Activated naive CD4-positive, alpha-beta T cell treated with Interleukin-2 at 50 U/mL for 16 hours (primary cell): ENCODE measurements at places on chromosomes 3 and 15.

GRCh38 chr3:151362751-151363174 is 21.8 kb downstream of the P2RY12 start:
- no peak for DNase-seq

DNA sequence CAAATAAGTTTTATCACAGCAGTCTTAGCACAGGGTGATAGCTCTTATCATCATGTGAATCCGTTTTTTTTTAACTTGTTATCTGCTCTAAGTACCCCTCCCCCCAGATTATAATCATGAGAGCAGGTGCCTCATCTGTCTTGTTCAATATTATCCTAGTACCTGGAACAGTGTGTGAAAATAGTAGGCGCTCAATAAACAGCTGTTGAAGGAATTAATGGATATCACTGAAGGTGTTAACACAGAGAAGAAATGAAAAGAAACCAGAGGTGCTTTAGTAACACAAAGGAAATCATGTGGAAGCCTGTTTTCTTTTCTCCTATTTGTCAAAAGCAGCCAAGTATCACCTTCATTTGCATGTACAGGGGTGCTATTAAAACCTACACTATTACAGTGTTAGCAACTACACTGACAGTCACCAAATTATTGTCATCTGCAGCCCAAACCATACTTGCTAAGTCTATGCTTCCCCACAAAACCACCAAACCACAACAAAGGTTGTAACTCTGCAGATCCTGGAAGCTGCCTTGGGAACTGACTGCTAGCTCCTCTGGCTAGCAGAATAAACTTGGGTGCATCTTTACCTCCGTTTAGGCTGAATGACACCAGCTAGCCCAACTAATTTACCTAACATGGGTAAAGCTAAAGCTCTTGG is 2.9 kb downstream of the XPC start:
- DNase-seq: peak; percentile 41

DNA sequence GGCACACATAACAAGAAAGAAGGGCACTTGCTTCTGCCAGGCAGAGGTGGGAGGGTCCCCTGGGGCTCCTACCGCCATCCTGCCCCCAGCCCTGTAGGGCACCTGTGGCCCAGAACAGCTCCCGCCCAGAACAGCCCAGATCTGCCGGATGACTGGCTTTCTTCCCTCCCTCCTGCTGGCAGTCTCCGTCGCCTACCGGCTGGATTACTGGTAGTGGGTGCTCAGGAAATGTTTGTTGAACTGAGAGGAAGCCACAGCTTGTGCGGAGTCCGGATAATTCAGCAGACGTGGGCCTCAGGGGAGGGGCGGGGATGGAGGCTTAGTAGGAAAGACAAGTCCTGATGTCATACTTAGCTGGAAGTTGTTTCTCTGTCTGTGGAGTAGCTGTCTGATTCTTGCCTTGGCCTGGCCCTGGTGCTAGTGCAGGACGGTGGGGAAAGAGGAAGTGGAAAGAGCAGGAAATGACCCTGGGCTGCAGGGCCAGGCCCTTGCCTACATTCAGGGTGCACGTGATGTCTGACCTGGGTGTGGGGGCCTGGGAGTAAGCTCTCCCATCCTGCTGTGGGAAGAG is 6.7 kb downstream of the CCDC9B start:
- no peak for DNase-seq

DNA sequence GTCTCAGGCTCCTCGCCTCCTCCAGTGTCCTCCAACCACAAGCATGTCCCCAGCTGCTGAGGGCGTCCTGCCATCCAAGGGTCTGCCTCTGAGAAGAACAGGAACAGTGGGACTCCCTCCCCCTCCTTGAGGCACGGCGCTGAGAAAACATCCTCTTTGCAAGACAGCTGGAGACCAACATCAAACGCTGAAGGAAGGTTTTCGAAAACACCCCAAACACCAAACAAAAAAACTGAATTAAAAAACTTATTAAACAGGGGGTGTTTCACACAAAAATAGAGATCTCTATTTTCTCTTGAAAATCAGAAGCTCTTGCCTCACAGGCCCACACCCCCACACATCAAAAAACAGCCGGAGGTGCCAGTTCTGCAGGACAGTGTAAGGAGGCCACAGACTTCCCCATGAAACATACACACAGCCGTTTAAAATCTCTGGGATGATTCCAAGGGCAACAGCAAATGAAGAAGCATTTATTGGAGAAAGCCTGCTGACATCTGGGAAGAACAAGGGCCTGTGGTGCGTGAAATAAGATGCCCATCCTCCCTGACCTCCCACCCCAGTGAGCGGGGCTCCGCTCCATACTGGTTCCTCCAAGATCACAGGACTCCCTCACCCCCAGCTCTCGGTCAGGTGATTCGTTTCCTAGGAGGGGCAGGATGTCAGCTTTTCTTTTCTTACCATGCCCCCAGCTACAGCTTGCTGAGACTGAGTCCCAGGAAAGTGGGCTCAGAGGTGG is 71.3 kb downstream of the NUP210 start:
- DNase-seq: no peak

DNA sequence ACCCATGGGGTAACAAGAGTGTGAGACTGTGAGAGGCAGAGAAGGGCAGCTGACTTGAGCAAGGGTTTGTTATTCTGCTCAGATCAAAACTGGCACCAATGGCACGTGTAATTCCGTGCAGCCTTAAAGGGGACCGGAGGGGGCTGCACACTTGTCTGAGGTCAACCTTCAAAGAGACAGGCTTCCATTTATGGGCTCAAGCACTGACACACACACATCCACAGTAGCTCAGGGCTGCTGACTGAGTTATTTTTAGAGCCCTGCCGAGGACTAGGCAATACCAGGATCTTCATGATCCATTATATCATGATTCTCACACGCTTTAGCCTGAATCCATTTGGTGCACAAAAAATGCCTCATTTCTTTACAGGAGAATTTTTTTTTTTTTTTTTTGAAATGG is 20.6 kb upstream of the SPTBN5 start:
- DNase-seq: no peak

DNA sequence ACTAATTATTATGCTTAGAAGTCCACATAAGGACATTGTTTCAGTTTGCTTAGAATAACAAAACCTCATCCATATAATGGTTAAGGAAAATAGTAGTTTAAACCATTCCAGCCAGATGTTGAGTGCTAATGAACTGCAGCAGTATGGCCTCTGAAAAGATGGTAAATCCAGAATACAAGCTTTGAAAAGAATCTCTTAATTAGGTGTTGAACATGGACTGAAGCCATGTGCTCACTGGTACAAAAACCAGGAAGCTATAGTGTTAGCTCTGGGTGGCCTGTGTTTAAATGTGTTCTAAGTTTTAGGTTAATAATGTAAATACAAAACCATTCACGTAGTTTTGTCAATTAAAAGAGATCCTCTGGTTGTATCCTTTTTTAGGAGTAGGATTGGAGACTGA is 78.2 kb downstream of the GALK2 start:
- DNase-seq: no peak

DNA sequence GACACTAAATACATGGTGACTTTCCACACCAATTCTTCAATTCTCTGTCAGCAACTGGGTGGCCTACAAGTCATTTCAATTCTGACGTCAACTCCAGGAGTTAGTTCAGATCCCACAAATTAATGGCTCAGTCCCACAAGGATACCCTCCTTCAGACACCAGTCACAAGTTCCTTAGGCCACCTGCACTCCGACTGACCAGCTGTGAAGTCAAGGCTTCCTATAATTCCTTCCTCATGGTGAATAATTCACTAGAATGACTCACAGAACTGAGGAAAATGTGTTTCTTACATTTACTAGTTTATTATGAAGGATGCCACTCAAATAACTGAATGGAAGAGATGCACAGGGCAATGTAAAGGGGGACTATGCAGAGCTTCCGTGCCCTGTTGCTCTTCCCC is 6.3 kb upstream of the PIAS1 start:
- DNase-seq: no peak

GRCh38 chr3:158749526-158749925 is 17.3 kb upstream of the RARRES1 start:
- no peak for DNase-seq

DNA sequence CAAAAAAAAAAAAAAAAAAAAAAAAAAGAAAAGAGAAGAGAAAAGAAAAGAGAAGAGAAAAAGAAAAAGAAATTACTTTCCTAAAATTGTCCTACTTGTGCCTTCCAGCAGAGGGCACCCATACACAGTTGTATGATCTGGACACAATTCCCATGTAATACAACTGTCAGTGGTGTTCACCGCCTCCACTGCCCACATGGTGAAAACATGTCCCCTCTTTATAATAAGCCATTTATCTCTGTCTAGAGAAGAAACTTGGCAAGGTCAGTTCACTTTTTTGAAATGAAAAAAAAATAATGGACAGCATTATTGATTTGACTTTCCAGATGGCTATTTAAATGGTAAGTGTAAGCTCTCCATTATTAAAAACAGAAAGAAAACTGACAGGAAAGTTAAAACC is 459.4 kb downstream of the GBE1 start:
- no peak for DNase-seq

- no peak for DNase-seq
These were observed 25.6 kb downstream of the FAM43A start for GRCh38 chr3:194711286-194711685.

DNA sequence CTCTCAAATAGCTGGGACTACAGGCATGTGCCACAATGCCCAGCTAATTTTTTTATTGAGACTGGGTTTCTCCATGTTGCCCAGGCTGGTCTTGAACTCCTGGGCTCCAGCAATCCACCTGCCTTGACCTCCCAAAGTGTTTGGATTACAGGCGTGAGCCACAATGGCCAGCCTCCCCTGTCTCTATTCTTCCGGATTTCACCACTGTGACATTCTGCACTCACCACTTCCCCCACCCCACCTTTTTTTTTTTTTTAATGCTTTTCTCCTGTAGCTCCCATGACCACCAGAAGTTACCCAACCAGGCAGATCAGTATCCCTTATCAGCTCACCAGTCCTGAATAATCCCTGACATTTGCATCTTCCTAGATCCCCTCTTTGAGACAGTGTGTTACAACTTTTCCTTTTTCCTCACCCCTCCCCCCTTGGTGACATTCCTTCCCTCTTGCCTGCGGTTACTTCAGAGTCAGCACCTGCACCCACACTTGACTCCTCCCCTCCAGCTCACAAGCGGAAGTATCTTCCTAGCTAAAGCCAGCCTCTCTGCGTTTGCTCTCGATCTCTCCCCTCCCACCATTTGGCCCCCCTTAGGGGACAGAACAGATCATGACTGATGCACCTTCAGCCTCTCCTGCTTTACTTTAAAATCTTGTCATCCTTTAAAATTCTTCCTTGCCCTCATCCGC is 13.5 kb upstream of the ZNF592 start:
- peak; percentile 66 for DNase-seq

GRCh38 chr15:39587096-39587721 is 6.3 kb downstream of the THBS1 start:
- DNase-seq: no peak

DNA sequence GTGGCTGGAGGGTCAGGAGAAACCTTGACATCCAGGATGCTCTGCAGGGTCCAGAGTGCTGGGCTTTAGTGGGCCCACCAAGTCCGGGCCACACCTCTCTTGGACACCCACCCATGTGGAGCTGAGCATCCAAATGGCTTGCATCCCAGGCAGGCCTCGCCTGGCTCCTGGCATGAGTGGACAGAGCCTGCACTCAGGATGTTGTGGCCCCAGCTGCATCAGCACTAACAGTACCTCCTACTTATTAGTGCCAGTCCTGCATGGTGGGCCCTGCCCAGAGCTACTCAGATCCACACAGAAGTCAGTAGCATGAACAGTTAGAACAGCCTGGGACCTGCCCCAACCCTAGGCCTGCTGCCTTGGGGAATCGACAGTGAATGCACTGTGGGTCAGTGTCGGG is 42.2 kb upstream of the MRPS22 start:
- DNase-seq: no peak

DNA sequence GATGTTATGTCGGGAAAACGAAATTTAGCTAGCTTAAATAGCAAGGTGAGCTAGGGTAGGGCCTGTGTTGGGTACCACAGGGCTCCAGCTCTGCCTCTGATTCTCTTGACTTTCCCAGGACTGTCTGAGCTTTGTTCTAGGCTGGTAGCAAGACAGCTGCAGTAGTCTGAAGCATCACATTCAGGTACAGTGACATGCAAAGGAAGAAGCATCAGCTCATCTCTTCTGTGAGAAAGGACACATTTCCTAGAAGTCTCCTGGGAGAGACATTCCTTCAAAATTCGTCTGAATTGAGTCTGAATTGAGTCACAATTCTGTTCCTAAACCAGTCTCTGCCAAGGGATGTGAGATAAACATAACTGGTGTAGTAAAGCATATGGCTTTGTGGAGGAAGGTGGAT is 8.5 kb upstream of the UBXN7 start:
- DNase-seq: no peak

- no peak for DNase-seq
These were observed 552.3 kb downstream of the FOXP1 start for GRCh38 chr3:71031181-71031580.

DNA sequence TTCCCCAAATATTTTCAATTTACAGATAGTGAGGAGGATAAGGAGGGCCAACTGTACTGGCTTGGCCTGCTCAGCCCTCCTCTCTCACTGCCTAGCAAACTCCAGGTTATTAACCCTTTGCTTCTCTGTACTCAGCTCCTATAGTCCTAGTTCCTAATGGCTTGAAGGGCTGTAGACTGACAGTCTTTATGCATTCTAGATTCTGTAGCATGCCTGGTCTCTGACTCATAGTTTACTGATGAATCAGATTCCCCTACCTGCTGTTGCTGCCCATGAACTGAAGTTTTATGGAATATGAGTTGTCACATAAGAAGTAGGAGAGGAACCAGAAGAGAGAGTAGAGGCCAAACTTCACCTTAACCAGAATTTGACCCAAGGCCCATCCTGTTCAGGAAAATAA is 27.1 kb upstream of the MAP3K13 start:
- DNase-seq: no peak

- no peak for DNase-seq
These were observed 63.8 kb downstream of the CHSY1 start for GRCh38 chr15:101187820-101188636.

GRCh38 chr3:68249265-68249664 is 594.9 kb upstream of the SUCLG2 start:
- DNase-seq: no peak

DNA sequence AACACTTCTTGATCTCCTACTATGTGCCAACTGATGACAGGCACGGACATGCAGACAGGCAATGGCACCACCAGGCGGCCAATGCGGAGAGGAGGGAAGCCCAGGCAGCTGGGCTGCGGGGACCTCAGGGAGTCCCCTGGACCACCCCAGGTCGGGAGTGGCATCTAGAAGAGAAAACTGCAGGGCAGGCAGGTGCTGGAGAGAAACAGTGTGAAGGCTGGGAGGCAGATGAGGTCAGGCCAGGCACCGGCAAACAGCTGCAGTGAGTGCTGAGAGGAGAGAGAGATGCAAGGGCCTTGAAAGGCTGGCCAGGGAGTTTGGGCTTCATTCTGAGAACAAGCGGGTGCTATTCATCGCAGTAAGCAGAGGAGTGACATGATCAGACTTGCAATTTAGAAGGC is 29.1 kb downstream of the SLC6A1 start:
- no peak for DNase-seq

GRCh38 chr3:159850481-159850880 is 138.2 kb upstream of the IL12A start:
- no peak for DNase-seq

- DNase-seq: no peak
These were observed 16.9 kb upstream of the ZFYVE19 start for GRCh38 chr15:40789999-40790398.

- DNase-seq: no peak
These were observed 2.1 kb upstream of the PRR20G start for GRCh38 chr3:127289706-127290575.

GRCh38 chr15:23570486-23570885 is 5.0 kb downstream of the MKRN3 start:
- DNase-seq: no peak
